ENCODE measurements at places on chromosomes 2 and 18.

DNA sequence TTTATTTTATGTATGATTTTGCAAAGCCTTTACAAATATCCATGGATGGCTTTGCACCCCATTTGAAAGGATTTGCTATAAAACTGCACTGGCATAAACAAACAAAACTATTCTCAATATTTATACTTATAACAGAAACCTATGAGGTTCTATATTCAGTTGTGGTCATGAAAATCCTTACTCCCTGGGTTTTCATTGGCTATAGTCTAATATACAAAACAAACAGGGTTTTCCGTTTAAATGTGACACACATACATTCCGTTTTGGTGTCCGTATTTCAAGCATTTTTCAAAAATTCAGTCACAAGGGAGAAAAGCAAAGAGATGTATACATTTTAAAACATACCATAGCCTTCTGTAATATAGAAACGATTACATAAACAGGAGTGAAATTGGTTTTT lies 100.0 kb downstream of the TCF4 start:
- no peak for DNase-seq

GRCh38 chr2:209965723-209966122 lies 36.7 kb upstream of the RPE start:
- no peak for DNase-seq

DNA sequence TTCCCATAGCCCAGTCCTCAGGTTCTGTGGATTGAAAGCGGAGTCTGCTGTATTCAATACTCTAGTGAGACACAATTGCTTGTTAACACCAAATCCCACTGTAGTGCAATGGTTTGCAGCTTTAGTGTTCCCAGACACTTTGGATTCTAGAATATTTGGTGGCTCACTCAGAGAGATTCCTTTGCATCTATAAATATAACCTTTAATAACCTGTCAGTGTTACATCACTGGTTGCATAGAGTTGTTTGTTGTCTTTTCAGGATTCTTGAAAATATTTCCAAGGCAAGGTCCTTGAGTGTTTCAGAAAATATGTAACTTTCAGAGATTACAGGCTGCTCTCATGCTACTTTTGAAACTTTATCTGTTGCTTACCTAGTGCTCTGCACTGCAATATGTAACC lies 157.5 kb downstream of the ZEB2 start:
- no peak for DNase-seq

- DNase-seq, result no peak
These were observed 1815.6 kb upstream of the LRRTM1 start for GRCh38 chr2:82120115-82120514.

DNA sequence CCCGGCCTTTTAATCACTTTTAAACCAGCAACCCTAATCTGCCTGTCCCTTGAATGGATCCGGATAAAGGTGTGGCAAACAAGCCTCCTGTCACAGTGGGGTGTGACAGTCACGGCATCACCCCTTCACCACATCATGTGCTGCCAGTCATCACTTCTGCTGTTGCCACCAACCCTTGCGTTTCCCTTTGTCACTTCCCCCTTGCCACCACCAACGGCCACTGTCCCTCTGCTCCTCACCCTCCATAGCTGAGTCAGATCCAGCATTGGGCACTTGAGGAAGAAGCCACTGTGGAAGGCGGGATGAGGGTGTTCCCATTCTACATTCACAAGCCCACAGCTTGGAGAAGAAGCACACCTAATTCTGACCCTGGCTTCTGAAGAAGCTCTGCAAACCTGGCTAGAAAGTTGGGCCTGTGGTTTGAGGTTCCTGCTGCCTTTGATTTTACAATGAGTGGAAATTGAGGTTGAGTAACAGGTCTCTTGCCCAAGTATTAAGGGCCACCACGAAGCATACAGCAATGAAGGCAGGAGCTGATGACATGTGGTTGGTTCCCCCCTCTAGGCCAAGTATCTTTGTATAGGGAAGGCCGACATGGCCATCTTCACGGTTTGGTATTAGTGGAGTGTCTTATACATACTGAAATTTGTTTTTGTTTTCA lies 22.9 kb upstream of the DARS1 start:
- peak; percentile 23 for DNase-seq

- no peak for DNase-seq
These were observed 26.9 kb upstream of the DTNB start for GRCh38 chr2:25700221-25700660.

DNA sequence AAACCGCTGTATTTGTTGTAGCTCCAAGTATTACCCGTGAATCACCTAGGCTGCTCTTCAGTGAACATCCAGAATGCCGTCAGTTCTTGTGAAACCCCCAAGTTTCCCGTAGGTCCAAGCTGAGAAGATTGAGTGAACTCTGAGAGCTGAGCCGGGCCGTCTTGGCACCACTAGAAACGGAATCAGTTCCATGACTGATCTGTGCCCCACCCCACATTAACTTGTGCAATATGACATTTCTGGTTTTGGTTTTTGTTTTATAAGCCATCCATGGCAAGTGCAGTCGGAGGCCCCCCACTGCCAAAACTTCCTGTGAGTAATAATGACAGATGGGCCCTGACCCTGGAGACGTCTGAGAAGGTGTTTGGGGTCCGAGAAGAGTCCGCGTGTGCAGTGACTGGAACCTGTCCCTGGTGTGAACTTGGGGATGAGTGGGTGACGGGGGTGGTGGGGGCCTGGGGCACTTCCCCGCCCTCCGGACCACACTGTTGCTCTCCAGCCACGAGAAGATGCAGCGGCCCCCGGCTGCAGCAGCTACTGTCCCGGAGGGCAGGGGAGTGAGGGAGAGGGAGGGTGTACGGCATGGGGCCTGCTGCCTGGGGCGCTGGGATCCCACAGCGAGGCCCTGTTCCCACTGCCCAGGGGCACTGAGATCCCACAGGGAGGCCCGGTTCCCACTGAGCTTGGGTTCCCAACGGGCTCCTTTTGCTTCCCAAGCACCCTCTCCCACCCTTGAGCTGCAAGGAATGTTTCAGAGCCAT lies 26.5 kb downstream of the NFATC1 start:
- DNase-seq, result no peak

DNA sequence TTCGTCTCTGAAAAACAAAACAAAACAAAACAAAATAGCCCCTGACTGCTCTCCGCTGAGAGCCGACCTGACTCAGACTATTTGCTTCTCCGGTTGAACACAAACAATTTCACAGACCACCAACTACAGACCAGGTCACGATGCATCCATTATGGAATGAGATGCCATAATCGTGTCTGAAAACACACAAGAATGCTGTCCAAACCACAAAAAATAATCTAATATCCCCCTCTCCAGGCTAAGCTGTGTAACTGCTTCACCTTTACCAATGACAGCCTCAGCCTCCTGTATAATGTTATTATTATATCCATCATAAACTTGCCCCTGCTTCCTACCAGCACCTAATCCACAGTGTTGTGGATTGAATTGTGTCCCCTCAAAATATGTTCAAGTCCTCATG lies 114.7 kb downstream of the DNAH6 start:
- no peak for DNase-seq

DNA sequence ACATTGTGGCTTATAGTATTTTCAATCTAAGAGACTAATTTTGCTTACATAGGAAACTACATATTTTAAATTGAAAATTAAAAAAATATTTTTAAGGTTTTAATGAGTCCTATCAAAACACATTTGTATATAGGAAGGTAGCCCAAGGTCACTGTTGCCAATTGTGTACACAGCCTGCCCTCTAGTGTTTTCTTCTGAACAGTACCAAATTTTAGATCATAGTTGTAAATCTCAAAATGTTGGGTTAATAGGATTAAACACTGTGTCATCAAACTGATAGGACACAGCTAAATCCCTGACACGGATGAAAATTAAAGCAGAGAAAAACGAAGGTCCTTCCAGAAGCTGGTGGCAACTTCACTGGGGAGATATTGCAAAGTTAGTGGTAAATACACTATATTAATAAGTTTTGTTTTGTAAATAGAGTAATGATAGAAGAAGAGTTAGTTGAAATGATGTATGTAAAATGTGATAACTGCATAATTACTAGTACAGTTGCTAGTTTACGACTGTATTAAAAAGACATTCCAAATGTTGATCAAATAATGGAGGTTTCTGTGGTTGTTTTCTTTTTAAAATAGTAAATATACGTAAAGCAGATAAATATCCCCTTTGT lies 19.7 kb downstream of the CLUL1 start:
- no peak for DNase-seq

- DNase-seq, result no peak
These were observed 2.8 kb downstream of the ONECUT2 start for GRCh38 chr18:57437766-57438671.

DNA sequence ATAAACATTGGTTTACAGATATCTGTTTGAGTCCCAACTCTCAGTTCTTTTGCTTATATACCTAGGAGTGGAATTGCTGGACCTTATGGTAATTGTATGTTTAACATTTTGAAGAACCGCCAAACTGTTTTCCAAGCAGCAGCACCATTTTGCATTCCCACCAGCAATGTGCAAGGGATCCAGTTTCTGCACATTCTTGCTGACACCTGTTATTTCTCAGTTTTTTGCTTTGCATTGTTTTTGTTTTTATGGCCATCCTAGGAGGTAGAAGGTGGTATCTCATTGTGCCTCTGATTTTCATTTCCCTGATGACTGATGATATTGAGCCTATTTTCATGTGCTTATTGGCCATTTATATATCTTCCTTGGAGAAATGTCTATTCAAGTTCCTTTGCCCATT lies 71.2 kb downstream of the MCFD2 start:
- DNase-seq, result no peak

- no peak for DNase-seq
These were observed 23.7 kb downstream of the METTL4 start for GRCh38 chr18:2547477-2548087.

- no peak for DNase-seq
These were observed 167.1 kb upstream of the DOK6 start for GRCh38 chr18:69233465-69234054.

Data from stimulated activated CD8-positive, alpha-beta memory T cell treated with anti-CD3 and anti-CD28 coated beads, Interleukin-12 subunit alpha, Interleukin-12 subunit beta, amount 100 ng/mL, for 1 hour (primary cell).